ENCODE measurements at places on chromosomes 3 and 15.

DNA sequence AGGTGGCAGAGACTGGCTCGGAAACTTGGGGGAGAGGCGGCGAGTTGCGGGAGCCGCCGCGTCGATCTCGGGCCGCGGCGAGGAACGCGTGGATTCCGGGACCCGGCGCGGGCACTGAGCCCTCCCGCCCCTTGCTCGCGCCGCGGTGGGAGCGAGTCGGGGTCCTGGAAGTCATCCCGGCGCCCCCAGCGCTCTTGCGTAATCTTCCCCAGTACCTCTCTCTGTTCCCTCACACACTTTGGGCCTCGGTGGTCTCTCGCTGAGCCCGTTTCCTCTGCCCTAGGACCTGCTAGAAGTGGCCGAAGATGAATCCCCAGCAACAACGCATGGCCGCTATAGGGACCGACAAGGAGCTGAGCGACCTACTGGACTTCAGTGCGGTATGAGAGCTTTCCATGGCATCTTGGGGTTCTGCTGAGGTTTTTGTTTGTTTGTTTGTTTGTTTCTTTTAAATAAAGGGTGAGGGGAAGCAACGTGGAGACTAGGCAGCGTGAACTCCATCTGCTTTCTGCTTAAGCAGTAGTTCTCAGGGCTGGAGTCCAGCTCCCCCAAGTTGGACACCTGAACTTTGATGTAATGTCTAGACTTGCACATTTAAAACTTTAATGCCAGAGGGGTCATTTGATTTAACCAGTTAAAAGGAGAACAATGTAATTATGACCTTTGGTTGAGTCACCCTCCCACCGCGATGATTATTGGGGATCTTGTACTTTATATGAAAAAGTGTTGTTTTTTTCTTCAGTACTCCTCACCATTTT lies 1.3 kb downstream of the TCF12 start:
- peak; percentile 75 for DNase-seq

DNA sequence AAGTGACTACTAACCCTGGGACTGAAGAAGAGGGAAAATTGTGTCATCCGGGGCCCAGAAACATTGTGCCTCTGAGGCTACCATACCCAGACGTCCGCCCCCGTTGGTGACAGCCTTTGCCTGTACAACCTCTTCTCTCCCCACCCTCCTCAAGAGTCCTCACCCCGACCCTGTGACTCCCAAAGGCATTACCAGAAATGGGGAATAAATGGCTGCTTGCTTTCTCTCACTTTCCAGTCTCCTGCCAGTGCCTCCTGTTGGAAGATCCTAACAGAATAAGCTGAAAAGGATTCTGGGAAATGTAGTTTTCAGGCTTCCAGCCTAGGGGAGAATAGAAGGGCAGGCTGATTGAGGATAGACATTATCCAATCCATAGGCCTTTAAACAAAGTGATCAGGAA lies 30.8 kb upstream of the SLC25A36 start:
- peak; percentile 16 for DNase-seq

DNA sequence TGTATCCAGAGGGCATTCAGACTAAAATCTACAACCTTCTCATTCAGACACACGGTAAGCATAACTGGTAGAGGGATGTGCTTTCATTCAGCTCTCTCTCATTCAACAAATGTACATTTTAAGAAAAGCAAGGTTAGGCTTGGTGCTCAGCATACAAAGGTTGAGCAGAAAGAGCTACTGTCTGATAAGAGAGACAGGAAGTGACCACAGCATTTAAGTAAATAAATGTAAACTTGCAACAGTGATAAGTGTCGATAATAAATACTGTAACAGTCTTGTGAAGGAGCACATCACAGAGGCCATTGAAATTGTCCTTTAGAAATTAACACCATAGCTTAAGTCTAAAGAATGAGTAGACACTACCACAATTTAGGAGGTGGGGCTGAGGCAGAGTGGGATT lies 3.4 kb downstream of the CD96 start:
- no peak for DNase-seq

DNA sequence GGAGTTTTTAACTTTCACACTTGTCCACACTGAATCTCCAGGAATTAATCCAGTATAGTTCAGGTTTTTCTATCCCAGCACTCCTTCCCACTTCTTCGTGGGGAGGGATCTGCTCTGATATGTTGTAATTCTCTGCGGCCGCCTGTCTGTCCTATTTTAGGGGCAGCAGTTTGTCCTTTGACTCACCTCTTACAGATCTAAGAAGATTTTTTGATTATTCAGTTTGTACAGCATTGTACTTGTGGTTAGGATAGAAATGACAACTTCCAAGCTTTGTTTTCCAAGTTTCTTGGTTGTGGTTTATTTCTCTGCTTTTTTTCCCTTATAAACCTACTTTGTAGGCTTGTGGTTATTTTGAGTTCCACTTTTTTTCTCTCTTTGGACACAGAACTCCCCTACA lies 601.7 kb downstream of the SI start:
- no peak for DNase-seq

GRCh38 chr3:181711325-181712135 lies at the start of gene SOX2:
Gene SOX2, plus strand, starts transcription at chr3:181711925. Its CDS starts 436 bp downstream, at chr3:181712361.
- no peak for DNase-seq

- no peak for DNase-seq
These were observed 112.3 kb downstream of the NR1I2 start for GRCh38 chr3:119894195-119894594.

GRCh38 chr15:30940359-30940758 lies 36.6 kb downstream of the FAN1 start:
- no peak for DNase-seq

- no peak for DNase-seq
These were observed 27.2 kb downstream of the SPINK8 start for GRCh38 chr3:48306290-48306689.

DNA sequence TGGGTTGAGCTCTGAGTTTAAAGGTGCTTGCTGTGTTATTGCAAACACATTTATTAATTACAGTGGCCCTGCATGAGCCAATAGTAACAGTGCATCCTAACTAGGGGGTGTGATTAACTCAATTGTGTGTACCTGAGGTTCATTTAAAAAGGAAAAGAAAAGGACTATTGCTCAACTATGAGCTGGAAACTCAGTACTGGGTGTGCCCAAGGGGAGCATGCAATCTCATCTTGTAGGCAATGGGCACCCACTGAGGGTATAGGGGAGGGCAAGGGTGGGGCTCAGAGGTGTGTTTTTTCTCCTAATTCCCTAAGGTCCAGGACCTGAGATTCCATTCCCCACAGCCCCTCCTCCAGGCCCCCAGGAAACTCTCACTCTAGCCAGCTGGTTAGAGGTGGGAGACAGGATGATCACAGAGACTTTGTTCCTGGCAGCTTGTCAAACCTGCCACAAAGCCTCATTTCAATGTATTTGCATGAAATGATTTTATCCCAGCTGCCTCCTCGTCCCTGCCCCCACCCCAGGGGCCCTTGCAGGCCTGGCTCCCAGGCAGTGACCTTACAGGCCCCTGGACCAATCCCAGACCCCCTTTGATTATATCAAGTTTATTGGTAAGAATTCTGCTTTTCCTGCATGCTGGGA lies 220.7 kb downstream of the TBC1D2B start:
- no peak for DNase-seq

DNA sequence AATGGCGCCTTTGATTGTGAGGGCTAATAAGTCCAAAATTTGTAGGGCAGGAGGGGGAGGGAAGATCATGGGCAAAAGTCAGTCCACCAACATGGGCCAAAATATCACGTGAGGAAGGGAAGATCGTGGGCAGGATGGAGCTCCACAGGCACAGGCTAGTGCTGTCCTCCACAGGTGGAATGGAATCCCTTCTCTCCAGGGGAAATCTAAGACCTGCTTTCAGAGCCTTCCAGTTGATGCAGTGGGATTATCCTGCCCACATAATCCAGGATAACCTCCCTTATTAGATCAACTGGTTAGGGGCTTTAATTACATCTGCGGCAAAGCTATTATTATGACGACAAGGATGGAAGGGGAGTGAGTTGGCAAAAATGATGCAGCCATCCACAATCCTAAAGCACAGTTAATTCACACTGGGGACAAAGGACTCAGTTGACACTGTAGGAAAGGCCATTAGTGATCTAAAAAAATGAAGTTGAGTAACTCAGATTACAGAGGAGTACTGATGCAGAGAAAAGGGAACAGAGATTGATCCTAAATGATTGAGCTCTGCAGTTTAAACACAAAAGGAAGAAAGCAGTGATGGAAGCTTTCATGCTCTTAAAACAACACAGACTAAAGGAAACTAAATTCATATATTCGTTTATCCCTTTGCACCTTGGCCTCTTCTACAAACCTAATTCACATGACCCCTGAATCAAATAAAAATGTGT lies 159.8 kb downstream of the AKAP13 start:
- no peak for DNase-seq

- no peak for DNase-seq
These were observed 39.1 kb downstream of the KLF13 start for GRCh38 chr15:31365655-31366127.

DNA sequence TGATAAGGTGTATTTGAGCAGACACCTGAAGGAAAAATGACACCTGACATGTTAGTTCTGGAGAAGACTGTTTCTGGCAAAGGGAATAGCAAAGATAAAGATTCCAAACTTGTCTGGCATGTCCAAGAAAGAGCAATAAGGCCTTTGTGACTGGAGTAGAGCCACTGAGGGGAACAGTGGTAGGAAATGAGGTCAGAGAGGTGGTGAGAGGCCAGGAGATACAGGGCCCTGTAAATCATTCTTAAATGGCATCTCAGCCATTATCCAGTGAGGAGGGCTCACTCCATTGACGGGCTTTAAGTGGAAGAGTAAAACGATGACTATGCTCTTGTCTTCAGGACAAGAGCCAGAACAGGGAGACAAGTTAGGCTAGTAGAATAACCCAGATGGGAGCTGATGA lies 4.5 kb downstream of the SLC49A4 start:
- DNase-seq = no peak

DNA sequence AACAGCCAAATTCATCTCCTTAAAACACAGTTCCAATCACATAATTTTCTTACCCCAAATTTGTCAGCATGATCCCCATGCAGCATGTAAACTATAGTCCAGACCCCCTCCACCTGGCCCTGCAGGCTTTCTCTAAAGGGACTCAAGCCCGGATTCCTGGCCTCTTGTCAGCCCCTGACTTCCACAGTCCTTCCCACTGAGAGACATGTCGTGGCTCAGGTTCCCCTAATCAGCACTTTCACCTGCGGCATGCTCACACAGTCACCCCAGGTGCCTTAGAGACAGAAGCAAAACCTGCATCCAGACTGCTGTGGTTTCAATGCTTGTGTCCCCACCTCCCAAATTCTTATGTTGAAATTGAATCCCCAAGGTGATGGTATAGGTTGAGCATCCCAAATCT lies 372.7 kb upstream of the ATP10A start:
- DNase-seq = no peak

DNA sequence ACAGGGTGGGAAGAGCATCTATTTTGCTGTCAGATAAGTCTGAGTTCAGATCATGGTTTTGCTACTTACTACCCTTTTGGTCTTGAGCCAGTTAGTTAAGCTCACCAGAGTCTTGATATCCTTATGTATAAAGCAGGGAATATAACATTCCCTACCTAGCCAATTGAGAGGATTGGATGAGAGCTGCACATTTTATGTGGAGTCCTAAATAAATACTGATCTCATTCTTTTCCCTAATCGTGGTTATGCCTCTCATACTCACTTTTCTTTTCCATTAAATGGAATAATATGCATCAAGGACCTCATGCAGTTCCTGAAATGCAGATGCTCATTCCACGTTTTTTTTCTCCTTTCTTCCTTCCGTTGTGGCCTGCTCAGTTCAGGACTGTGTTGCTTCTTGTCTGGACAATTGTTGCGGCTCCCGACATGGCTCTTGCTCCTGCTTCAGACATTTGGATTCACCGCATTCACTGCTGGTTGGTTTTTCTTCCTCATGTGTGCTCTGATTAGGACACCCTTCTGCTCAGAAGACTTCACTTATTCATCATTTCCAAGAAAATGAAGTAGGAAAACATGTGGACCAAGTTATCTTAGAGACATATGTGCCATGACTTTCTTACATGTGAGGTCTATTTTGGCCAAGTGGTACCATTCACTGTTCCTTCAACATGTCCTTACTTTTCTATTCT lies 90.2 kb downstream of the NFKBIZ start:
- no peak for DNase-seq

- DNase-seq = no peak
These were observed 63.2 kb downstream of the DLG1 start for GRCh38 chr3:197234947-197235914.

DNA sequence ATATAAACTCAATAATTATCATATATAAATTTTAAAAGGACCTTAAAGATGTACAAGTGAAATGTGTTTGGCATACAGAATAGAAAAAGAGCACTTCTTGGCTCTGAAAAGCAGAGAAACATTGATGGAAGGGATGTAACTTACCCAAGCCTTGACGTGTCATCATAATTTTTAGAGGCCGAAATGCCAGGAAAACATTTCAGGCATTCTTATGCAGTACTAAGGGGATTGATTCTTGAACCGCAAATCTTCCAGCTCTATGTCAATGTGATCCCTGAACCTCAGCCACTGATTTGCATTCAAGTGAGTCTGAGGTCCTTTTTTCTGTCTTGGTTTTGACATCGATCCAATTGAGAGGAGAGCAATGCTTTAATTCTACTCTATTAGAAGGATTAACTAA lies 97.8 kb downstream of the CLDN1 start:
- DNase-seq = no peak

DNA sequence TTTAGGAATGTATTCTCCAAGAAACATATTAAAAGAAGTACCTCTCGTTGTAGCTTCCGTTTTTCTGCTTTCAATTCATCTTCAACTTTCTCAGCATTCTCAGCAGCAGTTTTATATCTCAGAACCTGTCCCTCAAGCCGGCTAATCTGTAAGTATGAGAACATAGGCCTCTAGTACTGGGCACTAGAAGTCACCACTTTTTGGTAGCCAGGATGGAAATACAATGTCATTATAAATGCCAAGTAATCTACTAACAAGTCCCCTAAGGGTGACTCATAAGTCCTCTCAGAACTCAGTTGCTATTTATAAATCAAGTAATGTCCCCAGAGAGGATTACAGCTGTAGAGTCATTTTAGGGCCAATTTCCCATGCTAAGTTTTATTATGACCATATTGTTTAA lies 61.1 kb downstream of the MLH1 start:
- DNase-seq = peak; percentile 66

GRCh38 chr3:65019443-65020055 lies 331.7 kb upstream of the ADAMTS9 start:
- DNase-seq = no peak

GRCh38 chr15:49712846-49713450 lies 92.1 kb downstream of the DTWD1 start:
- DNase-seq = no peak

- DNase-seq = no peak
These were observed 119.0 kb upstream of the SATB1 start for GRCh38 chr3:18544146-18544545.

DNA sequence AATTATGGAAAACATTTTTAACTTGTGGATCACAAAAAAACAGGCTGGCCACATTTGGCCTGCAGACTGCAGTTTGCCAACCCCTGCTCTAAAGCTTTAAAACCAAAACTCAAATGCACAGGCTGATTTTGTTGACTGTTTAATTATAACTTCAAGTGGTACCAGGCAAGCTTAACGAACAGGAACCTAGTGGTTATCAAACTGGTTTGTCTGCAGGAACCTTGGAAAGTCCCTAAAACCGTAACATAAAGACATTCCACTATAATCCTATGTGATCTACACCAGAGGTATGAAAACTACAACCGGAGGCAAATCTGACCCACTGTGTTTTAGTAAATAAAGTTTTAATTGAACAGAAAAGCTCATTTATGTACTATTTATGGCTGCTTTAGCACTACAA lies 52.4 kb downstream of the TBL1XR1 start:
- no peak for DNase-seq
